CD4-positive, alpha-beta T cell treated with Interferon gamma for 1 hour (primary cell): ENCODE measurements at places on chromosomes 12 and 14.

GRCh38 chr12:65694130-65694529 lies 130.2 kb upstream of the HMGA2 start:
- DNase-seq, result no peak

GRCh38 chr12:131346555-131347344 lies 364.1 kb upstream of the SFSWAP start:
- no peak for DNase-seq

- DNase-seq, result no peak
Measured at GRCh38 chr14:33279865-33280264, 341.2 kb downstream of the NPAS3 start.

GRCh38 chr14:51697848-51698247 lies 46.1 kb downstream of the FRMD6 start:
- DNase-seq, result no peak

GRCh38 chr14:48398675-48399282 lies 723.4 kb upstream of the MDGA2 start:
- DNase-seq, result no peak

- DNase-seq, result no peak
Measured at GRCh38 chr14:72443991-72444441, 449.9 kb downstream of the DPF3 start.

- DNase-seq, result no peak
Measured at GRCh38 chr14:38250331-38250730, 5.6 kb downstream of the CLEC14A start.

DNA sequence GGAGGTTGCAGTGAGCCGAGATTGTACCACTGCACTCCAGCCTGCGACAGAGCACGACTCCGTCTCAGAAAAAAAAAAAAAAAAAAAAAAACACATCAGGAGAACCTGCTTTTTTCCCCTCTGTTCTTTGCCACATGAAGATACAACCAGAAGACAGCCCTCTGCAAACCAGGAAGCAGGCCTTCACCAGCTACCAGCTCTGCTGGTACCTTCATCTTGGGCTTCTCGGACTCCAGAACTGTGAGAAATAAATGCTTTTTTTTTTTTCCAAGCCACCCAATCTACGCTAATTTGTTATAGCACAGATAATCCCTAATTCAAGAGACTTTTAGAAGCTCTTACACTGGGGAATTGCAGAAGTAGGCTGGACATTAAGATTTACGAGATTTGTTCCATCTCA lies 121.2 kb downstream of the GARIN6 start:
- DNase-seq, result no peak

- DNase-seq, result no peak
Measured at GRCh38 chr12:43786899-43787693, 19.0 kb downstream of the TWF1 start.
